Stimulated activated naive CD4-positive, alpha-beta T cell treated with Interleukin-2 at 50 U/mL for 16 hours (primary cell): ENCODE measurements at places on chromosomes 6 and 20.

- DNase-seq: peak; percentile 6
These were observed 5.2 kb upstream of the BPIFA3 start for GRCh38 chr20:33211817-33212424.

GRCh38 chr20:3749689-3750531 lies 17.4 kb downstream of the HSPA12B start:
- peak; percentile 5 for DNase-seq

- no peak for DNase-seq
These were observed 127.4 kb upstream of the GRIK2 start for GRCh38 chr6:101266063-101266462.

DNA sequence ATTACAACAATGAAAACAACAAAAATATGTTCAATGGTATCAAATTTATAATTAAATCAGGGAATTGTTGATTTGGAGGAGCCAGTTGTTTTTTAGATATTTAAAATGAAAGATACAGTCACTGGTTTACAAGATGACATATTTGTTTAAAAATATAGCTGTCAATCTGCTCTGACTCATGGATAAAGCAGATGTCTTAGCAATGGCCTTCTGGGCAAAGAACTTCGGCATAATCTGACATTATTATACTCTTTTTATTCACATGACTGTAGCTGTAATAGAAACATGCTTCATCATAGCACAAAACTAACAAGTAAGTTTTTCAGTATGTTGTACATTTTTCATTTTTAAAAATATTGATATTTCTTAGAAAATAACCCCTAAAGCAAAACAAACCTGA lies 267.4 kb downstream of the CENPW start:
- DNase-seq: no peak

DNA sequence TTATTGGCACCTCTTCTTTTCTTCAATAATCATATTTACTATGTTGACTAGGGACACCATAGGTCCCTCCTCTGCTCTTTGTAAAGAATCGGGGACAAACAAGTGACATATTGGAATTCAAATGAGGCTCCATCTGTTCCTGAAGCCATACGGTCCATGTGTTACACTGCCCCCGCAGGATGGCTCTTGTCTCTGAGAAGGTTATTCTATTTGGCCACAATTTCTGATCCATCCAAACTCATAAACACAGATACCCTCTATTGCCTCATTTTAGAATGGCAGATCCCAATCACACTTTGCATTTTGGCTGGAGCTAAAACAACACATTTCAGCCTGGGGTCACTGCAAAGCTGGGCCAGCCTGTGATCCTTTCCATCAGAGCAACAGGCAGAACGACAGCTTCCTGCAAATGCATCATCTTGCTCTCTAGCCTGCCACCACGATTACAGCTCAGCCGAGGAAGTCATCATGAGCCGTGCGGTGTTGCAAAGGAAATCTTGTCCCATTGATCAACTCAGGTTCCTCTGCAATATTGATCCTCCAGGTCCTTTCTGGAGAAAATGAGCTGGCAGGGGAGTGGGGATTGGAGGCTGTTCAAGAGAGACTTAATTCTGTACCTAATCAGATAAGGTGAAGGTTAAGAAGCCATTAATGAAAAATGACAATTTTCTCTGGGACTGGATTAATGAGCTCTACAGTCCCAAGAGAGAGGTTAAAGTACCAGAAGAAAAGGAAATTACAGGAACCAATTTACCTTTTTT lies 73.1 kb downstream of the AGPAT4 start:
- DNase-seq: no peak

GRCh38 chr6:96794980-96795379 lies 42.3 kb downstream of the GPR63 start:
- no peak for DNase-seq

GRCh38 chr6:163543321-163543720 lies 128.8 kb downstream of the QKI start:
- no peak for DNase-seq

GRCh38 chr6:99933129-99933528 lies 60.9 kb downstream of the MCHR2 start:
- DNase-seq: no peak

DNA sequence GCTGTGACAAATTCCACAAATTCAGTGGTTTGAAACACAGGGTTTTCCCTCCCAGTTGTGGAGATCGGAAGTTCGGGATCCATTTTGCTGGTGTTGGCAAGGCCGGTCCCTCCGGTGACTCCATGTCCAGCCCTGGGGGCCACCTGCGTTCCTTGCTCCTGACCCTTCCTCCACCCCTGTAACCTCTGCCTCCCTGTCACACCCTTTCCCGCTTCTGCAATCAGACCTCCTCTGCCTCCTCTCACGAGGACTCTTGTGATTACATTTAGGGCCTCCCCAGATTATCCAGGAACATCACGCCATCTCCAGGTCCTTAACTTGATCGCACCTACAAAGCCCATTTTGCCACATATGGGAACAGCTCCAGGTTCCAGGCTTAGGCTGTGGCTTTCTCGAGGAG lies 12.5 kb downstream of the RPS6KA2 start:
- DNase-seq: no peak

GRCh38 chr20:3093861-3094361 lies 9.4 kb upstream of the AVP start:
- no peak for DNase-seq

GRCh38 chr6:53795340-53795701 lies 516 bp downstream of the LRRC1 start:
- no peak for DNase-seq

- DNase-seq: no peak
These were observed 212.4 kb upstream of the ARID1B start for GRCh38 chr6:156564807-156565149.

DNA sequence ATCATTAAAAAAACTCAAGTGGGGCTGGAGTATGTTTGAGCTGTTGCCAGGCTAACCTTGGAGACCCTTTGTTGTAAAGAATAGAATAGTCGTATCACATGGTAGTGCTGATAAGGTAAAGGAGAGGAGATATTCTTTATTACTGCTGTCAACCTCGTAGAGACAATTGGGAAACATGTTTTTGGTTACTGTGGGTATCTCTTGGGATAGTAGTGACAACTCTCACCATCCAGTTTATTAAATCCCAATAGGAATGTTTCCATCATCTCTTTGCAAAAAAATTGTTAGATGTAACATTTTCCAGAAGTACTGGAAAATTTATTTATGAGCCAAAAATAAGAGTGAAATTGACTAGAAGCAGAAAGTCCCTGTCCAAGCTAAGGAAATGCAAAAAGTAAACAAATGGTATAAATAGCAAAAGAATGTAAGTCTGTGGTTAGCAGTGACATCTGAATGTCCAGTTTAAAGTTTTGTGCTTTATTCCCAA lies 829.3 kb upstream of the CITED2 start:
- no peak for DNase-seq

- peak; percentile 43 for DNase-seq
These were observed 89.2 kb downstream of the ARID1B start for GRCh38 chr6:156866220-156867015.

DNA sequence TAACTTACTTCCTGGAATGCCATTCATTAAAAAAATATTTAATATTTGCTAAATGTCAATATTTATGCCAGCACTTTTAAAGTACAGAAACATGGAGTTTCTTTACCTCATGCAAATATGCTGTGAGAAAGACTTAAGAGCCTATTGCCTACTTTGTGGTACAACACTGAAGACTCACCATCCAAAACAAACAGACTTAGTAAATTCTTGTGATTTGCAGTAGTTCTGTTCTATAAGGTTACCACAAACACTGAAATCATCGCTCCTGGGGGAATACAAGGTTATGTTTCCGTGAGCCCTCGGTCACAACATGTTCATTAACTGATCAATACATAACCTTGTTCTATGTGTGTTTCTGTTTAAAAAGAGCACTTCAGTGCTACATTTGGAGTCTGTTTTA lies 78.3 kb downstream of the ATG5 start:
- no peak for DNase-seq
